ENCODE measurements at places on chromosomes 7 and 10. TPM values are rescaled to one million over a fixed set of nuclear protein-coding genes. Genes with fewer than 3 reads are reported as not detected.

DNA sequence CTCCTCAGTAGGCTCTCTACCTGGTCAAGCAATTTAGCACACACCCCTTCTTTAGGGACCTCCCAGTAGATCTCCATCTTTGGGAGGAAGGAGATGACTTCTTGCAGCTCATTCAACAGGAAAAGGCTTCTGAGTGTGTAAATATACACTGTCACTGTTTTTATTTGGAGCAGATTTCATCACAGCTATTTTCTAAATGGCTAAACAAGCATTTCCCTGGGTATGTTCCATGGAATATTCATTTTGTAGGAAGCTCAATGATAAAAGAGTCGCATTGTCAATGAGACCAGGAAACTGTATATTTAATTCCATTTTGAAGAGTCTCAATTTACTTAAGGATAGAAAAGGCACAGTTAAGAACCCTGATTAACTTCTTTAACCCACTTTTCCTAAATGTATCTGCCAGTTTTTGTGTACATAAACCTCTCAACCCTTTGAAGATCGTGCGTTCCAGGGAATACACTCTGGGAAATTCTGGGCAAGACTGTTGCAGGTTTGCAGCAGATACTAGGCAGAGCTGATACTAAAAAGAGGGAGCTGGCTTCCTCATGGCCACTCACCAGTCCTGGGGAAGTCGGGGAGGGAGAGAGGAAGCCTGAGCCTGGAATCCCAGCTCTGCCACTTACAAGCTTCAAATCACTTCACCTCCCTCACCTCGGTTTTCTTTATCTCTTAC, 10.1 kb downstream of the LGI1 start:
- DNase-seq = no peak

GRCh38 chr7:76009672-76010600, 15.5 kb upstream of the TMEM120A start:
- DNase-seq = no peak

GRCh38 chr7:66497346-66497745, 131.3 kb upstream of the KCTD7 start:
- DNase-seq = no peak

GRCh38 chr10:132184816-132185593, 1.7 kb upstream of the DPYSL4 start:
- no peak for DNase-seq

DNA sequence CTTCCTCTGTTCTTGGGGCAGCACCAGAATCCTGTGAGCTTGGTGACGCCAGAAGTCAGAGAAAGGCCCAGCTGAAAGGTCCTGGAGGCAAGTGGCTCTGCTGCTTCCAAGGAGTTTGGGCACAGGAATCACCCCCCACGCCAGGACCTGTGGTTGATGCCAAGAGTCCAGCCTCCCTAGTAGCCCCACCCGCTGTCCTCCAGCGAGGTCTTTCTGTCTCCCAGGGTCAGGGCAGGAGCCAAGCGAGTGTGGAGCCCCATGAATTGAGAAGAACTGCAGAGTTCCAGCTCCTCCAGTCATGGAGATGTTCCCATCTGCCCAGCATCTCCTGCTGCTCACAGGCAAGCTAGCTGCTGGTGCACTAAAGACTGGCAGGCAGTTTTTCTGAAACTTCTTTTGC, 631.7 kb upstream of the MGMT start:
- no peak for DNase-seq

GRCh38 chr10:113084031-113084430, 134.0 kb downstream of the TCF7L2 start:
- DNase-seq = no peak

GRCh38 chr7:34751725-34752643, 94.0 kb downstream of the NPSR1 start:
- DNase-seq = peak; percentile 15

DNA sequence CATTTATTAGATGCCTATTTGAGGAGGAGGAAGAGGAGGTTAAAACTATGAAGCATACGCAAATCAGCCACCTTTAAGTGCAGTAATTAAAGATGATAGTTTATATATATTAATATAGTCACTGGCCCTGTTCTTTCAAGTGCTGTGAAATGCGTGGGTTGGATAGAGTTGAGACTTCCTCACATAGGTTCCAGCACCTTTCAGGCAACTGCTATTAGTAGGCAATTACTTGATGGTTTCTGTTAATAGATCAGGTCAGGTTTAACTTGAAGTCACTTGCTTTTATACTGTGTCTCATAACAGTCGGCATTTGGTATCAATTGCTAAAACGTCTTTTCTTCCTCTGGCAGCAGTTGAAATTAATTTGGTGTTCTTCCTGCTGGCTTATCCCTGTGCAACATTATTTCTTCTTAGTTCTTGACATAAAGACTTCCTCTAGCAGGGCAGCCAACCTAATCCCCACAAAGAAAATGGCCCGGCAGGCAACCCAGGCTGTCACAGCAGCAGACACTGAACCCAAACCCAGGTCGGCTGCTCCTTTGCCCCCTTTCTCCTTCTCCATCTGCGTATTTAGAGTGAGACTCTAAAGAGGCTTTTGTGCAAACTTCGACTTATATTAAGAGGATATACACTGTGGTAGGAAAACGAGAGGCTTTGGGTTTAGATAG, 35.3 kb upstream of the BET1 start:
- DNase-seq = no peak

- no peak for DNase-seq
Measured at GRCh38 chr7:158602905-158603772, 15.5 kb upstream of the PTPRN2 start.

DNA sequence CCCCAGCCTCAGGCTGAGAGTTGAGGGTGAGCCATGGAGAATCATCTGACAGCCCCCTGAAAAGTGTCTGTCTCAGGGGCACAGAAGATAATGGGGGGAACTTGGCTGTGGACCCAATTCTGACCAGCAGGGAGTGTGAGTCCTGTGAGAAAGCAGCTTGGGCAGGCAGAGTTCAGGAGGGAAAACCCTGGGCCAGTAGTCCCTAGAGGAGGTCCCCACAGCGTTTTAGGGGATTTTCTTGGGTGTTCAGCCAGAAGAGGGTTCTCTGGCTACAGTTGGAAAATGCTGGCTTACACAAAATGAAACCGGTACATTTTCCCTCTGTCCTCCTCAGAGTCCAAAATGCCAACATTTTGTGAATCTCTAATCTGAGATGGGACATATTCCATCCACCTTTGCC, 35.8 kb upstream of the TRIM8 start:
- no peak for DNase-seq

- DNase-seq = peak; percentile 17
Measured at GRCh38 chr7:124155432-124156022, 122.7 kb upstream of the TMEM229A start.

GRCh38 chr7:127844707-127845331, 186.4 kb downstream of the LRRC4 start:
- DNase-seq = no peak

- no peak for DNase-seq
Measured at GRCh38 chr10:48399056-48399541, 92.6 kb downstream of the MAPK8 start.

GRCh38 chr10:625333-625696, 64.2 kb downstream of the DIP2C start:
- DNase-seq = no peak

DNA sequence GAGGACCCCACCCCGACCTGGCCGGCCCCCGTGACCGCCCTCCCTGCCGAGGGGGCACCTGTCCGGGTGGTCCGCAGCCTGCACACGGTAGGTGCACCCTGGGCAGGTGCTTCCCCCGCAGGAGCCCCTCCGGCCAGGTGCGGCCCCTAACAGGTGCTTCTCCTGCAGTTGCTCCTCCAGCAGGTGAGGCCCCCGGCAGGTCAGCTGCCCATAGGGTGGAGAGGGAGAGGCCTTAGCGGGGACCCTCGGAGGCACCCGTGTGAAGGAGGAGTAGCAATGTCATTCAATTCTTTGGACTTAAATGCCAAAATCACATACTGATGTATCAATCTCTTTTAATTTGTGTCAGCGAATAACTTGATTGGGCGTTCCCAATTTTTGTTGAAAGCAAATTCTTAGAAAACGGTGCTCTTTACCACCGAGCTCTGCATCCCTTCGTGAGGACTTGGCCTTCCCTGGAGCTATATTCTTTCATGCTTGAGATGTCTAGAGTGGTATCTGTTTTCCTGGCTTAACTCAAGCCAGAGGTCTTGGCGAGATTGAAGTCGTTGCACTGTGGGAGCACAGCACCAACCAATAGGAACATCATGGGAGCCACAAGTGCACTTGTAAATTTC, 738 bp upstream of the NCAPG2 start:
- peak; percentile 10 for DNase-seq

DNA sequence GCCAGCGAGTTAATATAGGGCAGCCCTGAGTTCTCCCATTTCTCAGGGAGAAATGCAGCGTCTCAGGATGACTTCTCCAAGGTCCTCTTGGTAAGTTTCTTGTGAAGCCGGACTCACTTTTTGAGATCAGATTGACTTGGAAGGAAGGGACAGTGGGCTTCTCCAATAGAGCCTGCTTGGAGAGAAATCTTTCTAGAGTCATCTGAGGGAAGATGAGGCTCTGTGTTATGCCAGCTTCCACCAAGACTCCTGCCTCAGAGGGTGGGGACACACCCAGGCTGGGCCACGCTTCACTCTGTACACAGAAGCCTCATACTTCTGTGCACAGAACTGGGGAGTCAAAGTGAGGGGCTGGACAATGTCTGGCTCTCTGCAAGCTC, 5.6 kb downstream of the C10orf105 start:
- DNase-seq = no peak

- DNase-seq = no peak
Measured at GRCh38 chr7:155489862-155490696, 32.1 kb downstream of the EN2 start.

DNA sequence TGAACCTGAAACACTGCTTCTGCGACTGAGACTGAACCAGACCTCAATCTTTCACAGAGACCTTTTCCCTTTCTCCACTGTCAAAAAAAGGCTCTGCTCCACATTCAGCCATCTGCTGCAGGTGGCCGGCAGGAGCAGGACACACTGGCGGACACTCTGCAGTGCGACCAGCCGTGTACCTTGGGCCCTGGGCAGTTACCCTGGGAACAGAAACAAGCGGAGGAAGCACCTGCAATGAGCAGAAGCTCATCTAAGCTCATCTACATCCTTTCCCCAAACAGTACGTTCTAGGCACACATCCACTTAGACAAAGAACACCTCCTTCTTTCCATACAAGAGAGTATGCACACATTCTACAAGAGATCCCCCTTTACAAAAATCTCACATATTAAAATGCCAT, 22.8 kb downstream of the VOPP1 start:
- DNase-seq = no peak

- DNase-seq = no peak
Measured at GRCh38 chr7:5230265-5231067, 40.4 kb downstream of the WIPI2 start.

GRCh38 chr10:78830976-78831375, 237.8 kb upstream of the ZMIZ1 start:
- no peak for DNase-seq

DNA sequence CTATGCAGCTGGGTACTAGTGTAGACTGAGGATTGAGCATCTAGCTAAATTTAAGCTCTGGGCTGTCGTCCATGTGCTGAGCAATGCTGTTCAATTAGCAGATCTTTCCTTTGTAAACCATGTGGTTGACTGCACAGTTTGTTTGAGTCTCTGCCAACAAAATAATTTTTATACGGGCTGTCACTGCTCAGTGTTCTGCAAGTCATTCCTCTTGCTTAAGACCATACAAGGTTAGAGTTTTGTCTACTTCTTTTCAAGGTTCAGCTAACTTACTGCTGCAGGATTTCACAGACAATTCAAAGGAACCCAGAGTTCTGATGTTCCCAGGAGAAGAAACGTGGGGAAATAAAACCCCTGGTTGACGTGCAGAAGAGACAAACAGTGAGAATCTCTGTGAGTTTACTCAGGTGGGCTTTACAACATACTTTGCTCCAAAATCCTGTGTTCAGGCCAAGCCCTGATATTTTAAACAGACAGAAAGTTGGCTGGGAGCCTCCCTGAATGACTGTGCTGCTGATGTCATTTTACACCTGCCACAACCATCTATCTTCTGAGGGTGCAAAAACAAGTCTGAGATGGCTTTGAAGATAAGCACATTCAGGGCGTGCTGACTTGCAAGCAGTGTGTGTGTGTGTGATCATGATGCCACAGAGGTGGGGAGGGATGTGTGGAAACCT, 177.1 kb upstream of the SVIL start:
- DNase-seq = peak; percentile 50

- no peak for DNase-seq
Measured at GRCh38 chr7:49783446-49783845, 10.0 kb downstream of the VWC2 start.

GRCh38 chr7:36154255-36155212, 1.5 kb downstream of the EEPD1 start:
- DNase-seq = no peak

DNA sequence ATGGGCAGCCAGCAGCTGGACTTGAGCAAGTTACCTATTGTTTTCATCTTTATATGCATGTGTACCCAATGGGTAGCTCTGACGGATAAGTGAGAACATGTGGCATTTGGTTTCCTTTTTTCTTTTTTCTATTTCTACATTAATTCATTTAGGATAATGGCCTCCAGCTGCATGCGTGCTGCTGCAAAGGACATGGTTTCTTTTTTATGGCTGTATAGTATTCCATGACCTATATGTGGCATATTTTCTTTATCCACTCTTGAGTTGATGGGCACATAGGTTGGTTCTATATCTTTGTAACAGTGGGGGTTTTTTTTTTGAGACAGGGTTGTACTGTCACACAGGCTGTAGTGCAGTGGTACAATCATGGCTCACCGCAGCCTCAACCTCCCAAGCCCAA, 37.4 kb downstream of the ASZ1 start:
- no peak for DNase-seq

DNA sequence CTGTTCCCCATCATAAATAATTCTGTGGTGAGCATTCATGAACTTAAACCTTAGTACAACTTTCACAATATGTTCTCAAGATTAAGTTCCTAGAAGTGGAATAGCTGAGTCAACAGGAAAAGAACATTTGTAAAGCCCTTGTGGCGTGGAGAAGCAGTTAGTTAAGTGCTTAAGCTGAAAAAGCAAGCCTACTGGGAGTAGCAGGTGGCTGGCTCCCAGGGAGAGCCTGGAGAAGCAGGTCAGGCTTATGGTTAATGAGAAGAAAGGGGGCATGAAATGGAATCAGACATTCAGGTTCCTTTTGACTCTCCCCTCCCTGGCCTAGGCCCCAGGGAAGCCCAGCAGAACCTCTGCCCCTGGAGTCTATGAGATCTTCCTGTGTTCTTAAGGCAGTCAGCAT, 35.3 kb downstream of the VSTM4 start:
- no peak for DNase-seq

- no peak for DNase-seq
Measured at GRCh38 chr7:56110611-56111010, 4.3 kb upstream of the CHCHD2 start.

- DNase-seq = no peak
Measured at GRCh38 chr7:141674702-141675101, 27.3 kb downstream of the DENND11 start.

UFSP1 gene
- 1.8 TPM for polyA plus RNA-seq

CUEDC2 gene
- 75.7 TPM for polyA plus RNA-seq

TRPV5 gene
- 1.5 TPM for polyA plus RNA-seq

HOXA4 gene
- polyA plus RNA-seq = 28.6 TPM

EPHA1 gene
- 20.2 TPM for polyA plus RNA-seq

SNX13 gene
- polyA plus RNA-seq = 50.2 TPM

ITGB1 gene
- 623 TPM for polyA plus RNA-seq

CXCL12 gene
- 417 TPM for polyA plus RNA-seq

HOXA3 gene
- polyA plus RNA-seq = 47.9 TPM

NPY gene
- polyA plus RNA-seq = not detected

ATRNL1 gene
- 27.8 TPM for polyA plus RNA-seq

PNLIPRP1 gene
- polyA plus RNA-seq = 0.13 TPM

All from left kidney (tissue), 8 donors.